ENCODE measurements at places on chromosomes 7 and 10.
A peak's percentile ranks its signal among the peaks of the same experiment; 100 is the strongest.

DNA sequence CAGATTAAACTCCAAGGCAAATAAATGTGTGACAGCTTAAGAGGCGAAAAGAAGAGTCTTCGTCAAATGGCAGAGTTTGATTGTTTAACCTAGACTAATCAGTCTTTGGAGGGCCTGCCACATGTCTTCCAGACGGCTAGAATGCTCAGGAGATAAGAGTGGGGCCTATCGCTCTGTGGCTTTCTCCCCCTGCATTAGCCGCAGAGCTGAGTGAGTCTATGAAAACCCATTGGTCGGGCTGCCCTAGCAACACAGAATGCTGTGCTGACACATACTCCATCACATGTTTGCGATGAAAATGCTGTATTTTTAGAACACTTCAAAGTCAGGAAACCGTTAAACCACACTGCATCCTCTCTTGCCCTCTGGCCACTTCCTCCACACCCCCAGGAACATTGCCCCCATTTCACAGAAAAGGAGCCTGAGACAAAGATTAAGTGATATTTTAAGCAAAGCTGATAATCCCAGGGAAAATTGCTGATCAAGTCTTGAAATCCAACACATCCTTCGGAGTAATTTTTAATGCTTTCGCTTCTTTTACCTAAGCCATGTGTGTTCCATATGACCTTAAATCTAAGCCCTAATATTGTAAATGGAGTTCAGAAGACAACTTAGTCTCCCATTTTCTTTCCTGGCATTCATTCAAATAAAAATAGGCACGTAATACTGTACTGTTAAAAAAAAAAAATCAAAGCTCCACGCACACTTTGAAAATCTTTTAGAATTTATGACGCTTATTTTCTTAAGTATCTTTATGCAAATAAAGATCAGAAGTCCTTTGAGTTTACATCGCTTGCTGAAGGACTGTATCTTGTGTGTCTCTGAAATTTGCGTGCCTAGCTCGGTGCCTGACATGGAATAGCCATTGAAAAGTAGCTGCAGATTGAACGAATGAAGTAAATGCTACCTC, 161.2 kb downstream of the CELF2 start:
- peak; percentile 72 for DNase-seq

DNA sequence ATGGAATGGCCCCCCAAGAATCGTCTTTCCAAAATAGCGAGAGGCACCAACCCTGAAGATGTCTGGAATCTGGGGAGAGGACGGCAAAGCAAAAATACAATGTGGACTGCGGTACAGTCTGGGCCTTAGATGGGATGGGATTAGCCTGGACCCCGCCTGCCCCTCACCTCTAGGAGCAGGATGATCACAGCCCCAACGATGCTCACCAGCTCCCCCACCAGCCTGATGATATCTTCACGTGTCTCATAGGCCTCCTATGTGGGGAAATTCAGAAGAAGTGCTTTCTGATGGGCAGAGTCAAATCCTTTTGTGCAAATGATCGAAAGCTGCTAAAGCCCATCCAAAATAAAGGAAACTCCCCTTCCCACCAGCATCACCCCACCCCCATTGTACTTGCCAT, 18.2 kb downstream of the TRPV5 start:
- DNase-seq = no peak

DNA sequence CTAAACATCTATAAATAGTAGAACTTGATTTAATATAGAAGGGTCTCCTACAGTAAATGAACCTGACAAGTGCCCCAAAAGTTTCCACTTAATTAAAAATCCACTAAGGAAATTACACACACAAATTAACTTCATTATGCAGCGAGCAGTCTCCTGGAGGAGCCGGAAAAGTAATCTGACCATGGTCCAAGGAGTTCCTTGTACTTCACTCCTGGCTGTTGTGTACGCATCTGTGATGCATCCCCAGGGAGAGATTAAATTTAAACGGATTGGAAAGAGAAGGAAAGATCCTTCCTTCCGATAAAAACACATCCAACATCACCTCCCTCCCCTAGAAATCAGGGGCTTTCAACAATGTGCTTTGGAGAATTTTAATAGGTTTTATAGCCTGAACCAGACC, 85.5 kb downstream of the PARD3 start:
- DNase-seq = no peak

GRCh38 chr10:22599048-22599561, 115.3 kb downstream of the PIP4K2A start:
- no peak for DNase-seq

DNA sequence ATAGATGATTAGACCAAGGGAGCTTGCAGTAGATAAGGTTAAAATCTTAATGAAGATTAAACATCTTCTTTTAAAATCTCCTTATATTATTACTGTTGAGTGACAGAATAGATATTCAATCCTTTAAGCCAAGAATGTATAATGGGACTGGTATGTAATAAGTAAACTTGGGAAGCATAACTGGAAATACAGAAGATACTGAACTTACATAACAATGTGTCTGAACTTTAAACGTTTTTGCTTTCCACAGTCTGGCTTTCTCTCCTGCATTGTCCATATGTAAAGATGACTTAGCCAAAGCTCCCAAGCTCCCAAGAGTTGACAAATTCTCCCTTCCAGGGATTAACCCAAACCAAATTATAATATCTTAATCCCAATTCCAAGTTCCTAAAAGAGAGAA, 129.8 kb downstream of the KCND2 start:
- no peak for DNase-seq

DNA sequence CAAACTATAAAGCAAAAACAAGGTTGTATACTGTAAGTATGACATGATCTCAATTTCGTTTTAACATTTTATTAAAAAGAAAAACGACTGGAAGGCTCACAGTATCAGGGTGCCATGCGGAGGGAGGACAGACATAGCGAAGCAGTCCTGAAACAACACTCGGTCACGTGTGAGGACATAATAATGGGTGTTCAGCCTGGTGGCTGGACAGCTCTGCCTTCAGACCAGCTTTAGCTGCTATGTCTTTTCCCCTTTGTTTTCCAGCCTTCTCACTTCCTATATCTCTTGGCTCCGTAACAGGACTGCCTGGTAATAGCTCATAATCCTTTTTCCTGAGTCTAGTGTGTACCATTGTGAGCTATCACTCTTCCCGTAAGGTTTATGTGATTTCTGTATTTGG, 18.4 kb upstream of the KLF14 start:
- DNase-seq = no peak

- DNase-seq = no peak
Observed at GRCh38 chr7:139698844-139699243, 79.0 kb downstream of the HIPK2 start.

DNA sequence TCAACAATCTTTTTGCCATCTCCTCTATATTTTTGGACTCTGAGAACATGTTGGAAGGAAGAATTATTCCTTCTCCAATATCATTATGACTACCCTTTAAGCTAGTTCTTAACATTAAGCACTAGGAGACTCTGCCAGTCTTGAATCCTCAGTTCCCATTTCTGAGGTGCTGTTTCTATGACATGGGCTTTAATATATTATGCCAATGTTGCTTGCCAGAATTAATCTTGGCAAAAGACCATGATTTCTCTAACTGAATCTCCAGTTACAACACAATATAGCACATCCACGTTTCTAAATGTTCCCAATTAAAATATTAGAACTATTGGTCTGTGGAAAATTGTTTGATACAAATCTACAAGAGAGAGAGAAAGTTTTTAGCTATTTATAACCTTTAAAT, 250.0 kb downstream of the HGF start:
- no peak for DNase-seq

- DNase-seq = no peak
Observed at GRCh38 chr10:43060291-43060690, 16.6 kb upstream of the RET start.

GRCh38 chr7:121503730-121504129, 107.6 kb upstream of the FAM3C start:
- no peak for DNase-seq

DNA sequence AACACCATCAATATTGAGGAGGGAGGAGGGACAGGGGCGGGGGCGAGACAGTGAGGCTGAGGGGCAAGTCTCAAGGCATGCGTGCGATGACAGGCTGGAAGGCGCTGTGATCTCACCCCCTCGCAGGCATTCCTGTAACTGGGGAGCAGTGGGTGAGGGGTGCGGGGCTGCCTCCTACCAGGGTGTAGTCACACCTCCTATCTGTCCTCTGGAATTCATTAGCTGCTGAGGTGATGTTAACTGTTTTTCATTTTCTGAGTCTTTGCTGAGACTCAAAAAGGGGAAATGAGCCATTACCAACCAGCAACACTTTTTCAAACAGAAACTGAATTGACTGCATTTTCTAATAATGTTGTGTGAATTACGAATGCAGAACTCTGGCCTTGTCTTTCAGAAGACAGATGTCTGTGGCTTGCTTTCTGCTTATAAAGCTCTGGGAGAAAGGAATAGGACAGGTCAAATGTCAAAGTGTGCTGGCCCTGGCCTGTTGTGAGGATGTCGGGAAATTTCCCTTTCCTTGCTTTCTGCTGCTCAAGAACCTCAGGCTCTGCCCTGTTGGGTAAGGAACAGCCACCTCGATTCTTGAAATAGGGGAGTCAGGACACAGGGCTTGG, 23.7 kb upstream of the CDH23 start:
- DNase-seq = no peak

DNA sequence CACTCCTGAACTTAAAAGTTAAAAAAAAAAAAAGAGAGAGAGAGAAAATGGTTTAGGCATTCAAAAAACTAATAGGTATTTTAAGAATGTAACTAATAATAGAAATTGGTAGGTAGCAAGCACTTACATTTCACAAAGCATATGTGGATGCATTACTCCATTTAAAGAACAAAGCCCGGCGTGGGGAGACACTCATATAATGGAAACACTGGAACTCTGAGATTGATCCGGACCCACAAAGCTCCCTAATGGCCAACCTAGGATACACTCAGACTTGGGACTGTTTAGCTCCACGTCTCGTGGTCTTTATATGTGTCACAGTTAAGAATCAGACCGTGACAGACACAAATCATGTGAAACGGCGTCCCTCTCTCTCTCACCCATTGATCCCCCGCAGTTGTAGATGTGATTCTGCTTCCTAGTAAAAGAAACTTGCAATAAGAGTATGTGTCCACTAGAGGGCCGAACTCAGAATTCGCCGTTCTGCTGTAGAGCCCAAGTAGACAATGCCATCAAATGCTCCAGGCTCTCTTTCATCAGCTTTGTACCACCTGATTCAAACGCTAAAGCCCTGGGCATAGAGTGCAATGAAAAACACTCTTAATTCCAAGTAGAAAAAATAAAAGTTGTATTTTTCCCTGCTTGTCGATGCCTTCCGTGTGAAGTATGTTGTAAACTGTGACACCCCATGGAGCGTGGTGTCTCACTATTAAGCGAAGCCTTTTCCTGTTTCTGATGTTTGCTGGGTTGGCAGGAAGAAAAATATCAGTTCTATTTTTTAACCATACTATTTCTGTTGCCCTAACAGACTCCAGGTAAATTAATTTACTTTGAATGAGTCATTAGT, 429.0 kb upstream of the MTPN start:
- peak; percentile 28 for DNase-seq

- no peak for DNase-seq
Observed at GRCh38 chr10:11993834-11994468, 48.7 kb downstream of the UPF2 start.

- no peak for DNase-seq
Observed at GRCh38 chr7:45650404-45651394, 76.5 kb downstream of the ADCY1 start.

GRCh38 chr7:76394957-76395356, 14.5 kb downstream of the SSC4D start:
- DNase-seq = no peak

- DNase-seq = no peak
Observed at GRCh38 chr10:89330537-89331212, 2.9 kb downstream of the IFIT3 start.

GRCh38 chr10:11828682-11829284, 5.6 kb downstream of the PROSER2 start:
- no peak for DNase-seq

DNA sequence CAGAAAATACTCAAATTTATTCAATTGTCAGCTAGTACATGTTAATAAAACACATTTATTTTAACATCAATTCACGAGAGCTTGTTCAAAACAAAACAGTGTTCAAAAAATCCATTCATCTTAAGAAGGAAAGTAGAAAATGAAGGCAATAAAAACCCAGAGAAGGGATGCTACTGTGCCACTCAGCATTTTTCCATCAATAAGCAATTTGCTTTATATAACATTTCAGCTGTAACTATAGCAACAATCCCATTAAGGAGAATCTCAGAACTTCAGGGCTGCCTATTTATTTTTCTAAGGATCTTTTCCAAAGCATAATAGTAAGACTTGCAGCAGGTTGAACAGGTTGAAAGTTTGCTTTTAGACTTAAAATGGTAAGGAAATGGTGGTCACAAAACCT, 190.5 kb downstream of the PCLO start:
- no peak for DNase-seq

- DNase-seq = no peak
Observed at GRCh38 chr10:36722777-36723176, 402.6 kb upstream of the ANKRD30A start.

- DNase-seq = no peak
Observed at GRCh38 chr10:20962165-20962564, 65.1 kb upstream of the NEBL start.

- no peak for DNase-seq
Observed at GRCh38 chr7:122694697-122695096, 4.2 kb downstream of the RNF133 start.

- no peak for DNase-seq
Observed at GRCh38 chr7:15580604-15581351, 19.0 kb upstream of the AGMO start.

- DNase-seq = no peak
Observed at GRCh38 chr7:41002741-41003610, 699.9 kb downstream of the INHBA start.

- no peak for DNase-seq
Observed at GRCh38 chr10:5651388-5651764, 15.0 kb downstream of the ASB13 start.
